ENCODE measurements at places on chromosomes 13 and 19. TPM values are rescaled to one million over a fixed set of nuclear protein-coding genes. Genes with fewer than 3 reads are reported as not detected.

The GPR183 gene
- not detected for total RNA-seq

The CAPN12 gene
- not detected for total RNA-seq

The ZNF491 gene
- 9.8 TPM for total RNA-seq

The GPR4 gene
- not detected for total RNA-seq

The SGCG gene
- total RNA-seq = not detected

The ELSPBP1 gene
- total RNA-seq = not detected

The NKPD1 gene
- total RNA-seq = 0.39 TPM

The CASP14 gene
- not detected for total RNA-seq

The SLITRK5 gene
- total RNA-seq = 5.3 TPM

The PSG3 gene
- not detected for total RNA-seq

The ZNF586 gene
- total RNA-seq = 20.1 TPM

The GJB6 gene
- total RNA-seq = not detected

The AZU1 gene
- 0.68 TPM for total RNA-seq

The MAP3K10 gene
- 30.3 TPM for total RNA-seq

The GNG8 gene
- total RNA-seq = not detected

The TMTC4 gene
- 57.1 TPM for total RNA-seq

The KANK3 gene
- total RNA-seq = 0.66 TPM

The ZNF83 gene
- 45.6 TPM for total RNA-seq

The IL17D gene
- total RNA-seq = 7.9 TPM

The SLC1A6 gene
- total RNA-seq = 8.2 TPM

Data from neural crest cell (in vitro differentiated cells).